ENCODE measurements at places on chromosomes 13 and 19.

GRCh38 chr19:56866538-56866937 lies 26.0 kb upstream of the PEG3 start:
- no peak for DNase-seq

DNA sequence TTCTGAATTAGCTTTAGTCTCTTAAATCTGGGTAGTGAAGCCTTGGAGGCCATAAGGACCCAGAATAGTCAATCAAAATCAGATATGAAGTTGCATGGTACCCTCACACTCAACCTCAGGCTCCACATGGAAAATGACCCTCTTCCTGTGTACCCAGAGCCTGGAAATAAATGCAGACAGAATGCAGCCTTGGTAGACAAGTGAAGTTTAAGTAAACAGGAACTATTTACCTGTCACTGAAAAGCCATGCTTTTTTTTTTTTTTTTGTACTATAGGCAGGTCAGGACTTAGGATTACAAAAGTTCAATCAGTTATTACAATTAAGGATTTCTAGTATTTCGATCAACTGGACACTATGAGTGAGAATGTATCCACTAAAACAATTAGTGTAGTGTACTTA lies 2654.2 kb upstream of the PCDH20 start:
- DNase-seq: no peak

- DNase-seq: no peak
These were observed 8.2 kb upstream of the DHDH start for GRCh38 chr19:48925240-48925843.

DNA sequence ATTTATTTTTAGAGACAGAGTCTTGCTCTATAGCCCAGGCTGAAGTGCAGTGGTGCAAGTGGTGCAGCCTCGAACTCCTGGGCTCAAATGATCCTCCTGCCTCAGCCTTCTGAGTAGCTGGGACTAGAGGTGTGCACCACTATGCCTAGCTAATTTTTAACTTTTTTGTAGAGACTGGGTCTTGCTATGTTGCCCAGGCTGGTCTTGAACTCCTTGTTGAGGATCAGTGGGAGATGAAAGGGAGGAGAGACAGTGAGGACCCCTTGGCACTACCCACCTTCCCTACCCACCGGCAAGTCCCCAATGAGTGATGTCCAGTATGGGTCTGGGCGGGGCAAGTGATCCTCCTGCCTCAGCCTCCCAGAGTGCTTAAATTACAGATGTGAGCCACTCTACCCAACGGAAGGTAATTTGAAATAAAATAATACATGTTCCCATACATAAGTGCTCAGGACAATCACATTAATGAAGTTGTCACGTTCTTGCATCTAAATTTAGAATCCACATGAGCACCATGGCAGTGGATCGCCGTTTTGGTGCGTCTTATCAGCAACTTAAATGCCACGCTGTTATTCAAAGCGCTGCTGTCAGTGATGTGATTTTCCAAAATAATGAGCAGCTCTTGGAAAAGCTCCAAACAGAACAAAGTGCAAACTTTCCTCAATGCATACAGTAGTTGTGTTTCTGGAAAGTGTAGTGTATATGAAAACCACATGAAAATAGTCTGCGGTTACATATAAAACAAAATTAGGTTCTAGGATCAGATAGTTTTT lies 5.9 kb upstream of the ARL11 start:
- DNase-seq: no peak

DNA sequence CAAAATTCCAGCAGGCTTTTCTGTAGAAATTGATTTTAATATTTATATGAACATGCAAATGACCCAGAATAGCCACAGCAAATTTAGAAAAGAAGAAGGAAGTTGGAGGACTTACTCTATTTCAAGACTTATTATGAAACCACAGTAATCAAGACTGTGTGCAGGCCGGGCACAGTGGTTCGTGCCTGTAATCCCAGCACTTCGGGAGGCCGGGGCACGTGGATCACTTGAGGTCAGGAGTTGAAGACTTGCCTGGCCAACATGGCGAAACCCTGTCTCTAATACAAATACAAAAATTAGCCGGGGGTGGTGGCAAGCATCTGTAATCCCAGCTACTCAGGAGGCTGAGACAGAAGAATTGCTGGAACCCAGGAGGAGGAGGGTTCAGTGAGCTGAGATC lies 6.0 kb upstream of the FFAR2 start:
- DNase-seq: no peak

DNA sequence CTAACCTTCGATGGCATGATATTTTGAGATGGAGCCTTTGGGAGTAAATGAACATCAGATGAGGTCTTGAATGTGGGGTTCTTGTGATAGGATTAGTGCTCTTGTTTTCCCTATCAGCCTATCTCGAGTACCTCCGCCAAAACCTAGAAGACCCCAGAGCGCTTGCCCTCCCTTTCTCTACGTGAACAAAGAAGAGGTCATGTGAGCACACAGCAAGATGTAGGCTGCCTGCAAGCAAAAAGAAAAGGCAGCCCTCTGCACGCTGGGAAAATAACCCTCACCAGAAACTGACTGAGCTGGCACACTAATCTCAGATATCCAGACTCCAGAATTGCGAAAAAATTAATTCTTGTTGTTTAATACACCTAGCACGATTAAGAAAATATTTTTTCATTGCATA lies 799.8 kb upstream of the SLC10A2 start:
- no peak for DNase-seq

GRCh38 chr13:28322256-28322905 lies 172.5 kb downstream of the FLT1 start:
- no peak for DNase-seq

- no peak for DNase-seq
These were observed 1.7 kb upstream of the PNKP start for GRCh38 chr19:49869009-49869483.

DNA sequence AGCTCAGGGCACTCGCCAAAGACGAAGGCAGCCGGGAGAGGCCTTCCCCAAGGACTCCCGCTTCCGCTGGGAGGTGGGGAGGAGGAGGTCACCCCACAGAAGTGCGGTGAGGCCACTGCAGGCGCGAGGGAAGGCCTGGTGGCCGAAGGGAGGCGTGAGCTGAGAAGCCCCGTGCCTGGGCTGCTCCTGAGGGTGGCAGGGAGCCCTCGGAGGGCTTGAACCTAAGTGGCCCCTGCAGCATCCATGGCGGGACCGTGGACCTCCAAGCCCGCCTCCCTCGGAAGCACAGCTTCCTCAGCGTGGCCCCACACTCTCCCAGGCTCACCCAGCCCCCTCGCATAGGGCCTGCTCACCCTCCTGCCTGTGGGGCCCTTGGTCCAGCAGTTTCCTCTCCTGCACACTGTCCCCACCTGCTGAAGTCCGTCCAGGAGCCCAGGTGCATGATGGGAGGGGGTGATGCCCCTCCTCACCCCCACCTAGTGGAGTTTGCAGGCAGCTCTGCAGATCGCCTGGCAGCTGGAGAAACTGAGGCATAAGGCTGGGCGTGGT lies 25.9 kb downstream of the EFNA2 start:
- no peak for DNase-seq

DNA sequence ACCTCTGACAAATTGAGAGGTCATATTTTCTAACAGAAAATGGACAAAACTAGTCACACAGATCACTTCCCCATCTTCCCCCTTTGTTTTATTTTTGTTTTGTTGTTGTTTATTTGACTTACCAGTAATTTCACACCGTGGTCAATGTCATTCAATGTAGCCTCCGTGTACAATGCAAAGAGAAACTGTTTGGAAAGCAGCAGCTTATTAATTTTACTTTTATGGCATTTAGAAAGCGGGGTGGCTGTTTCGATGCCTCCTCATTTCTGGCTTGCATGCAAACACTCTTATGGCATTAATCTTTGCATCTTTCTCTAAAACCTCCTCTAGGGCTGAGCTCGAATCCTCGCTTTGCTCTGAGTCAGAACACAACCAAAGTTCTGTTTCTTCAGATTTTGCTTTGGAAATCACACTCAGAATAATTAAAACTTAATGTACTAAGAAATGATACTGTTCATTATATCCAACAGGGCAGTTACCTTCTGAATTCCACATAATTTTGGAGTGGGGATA lies 77.0 kb downstream of the ZNF536 start:
- DNase-seq: no peak

DNA sequence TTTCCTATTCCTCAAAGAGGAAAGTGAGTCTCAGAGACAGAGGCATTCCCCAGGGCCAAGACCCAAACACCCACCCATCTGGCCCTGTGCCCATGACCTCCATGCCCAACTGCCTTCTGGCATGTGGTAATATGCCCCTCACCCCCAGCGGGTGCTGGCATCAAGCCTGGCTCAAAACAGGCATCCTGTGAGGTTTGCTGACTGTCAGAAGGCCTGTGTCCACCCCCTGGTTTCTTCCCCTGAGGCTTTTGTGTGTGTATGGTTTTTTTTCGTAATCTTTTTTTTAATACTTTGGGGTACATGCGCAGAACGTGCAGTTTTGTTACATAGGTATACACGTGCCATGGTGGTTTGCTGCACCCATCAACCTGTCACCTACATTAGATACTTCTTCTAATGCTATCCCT lies 7.6 kb upstream of the KANK2 start:
- no peak for DNase-seq

DNA sequence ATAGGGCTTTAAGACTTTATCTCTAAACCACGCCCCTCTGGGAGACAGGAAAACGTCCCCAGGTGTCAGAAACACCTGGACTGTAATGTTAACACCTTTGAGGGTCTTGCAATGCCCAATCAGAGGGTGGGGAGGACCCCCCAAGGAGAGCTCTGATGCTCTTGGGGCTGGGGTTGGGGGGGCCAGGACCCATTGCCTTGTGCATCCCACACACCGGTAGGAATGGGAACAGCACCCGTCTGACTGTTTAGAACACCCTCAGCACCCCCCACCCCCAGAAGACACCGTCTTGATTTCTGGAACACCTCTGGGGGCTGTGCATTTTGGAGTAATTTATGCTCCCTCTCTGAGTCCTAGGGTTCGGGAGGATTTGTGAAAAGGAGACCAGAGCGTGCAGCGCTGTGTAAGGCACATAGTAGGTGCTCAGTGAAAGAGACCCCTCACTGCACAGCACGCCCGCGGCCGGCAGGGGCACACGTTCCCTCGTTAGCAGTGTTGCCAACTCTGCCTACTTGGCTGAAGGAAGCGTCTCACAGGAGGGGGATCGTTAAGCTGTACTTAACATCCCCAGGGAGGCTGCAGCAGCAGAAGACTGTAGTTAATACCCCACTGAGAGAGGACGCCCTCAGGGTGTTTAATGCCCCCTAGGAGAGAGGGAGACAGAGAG lies 2.8 kb upstream of the ERFL start:
- DNase-seq: no peak

- DNase-seq: no peak
These were observed 752 bp upstream of the EDNRB start for GRCh38 chr13:77919246-77919920.

DNA sequence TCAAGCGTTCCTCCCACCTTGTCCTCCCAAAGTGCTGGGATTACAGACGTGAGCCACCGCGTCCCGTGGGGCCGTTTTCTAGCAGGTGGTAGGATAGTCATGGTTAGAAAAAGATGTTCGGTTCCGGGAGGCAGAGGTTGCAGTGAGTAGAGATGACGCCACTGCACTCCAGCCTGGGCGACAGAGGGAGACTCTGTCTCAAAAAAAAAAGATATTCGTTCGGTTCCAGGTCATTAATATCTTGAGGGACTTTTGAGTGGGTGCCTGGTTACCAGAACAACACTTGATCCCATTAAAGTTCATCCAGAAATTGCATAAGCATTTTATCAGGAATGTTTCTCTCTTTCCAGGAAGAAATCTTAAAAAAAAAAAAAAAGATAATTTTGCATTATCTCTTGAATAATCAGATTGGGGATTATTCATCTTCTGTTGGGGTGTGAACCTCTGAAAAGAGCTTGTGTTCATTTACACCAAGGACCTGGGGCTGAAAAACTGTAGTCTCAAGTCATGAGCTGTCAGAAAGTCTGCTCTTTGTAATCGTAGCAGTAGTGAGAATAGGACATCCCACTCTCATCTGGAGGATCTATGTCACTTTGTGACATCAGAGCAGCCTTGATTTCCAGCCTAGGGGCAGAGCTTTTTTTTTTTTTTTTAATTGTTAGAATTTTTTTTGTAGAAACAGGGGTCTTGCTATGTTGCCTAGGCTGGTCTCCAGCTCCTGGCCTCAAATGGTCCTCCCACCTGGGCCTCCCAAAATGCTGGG lies 1.0 kb upstream of the ETHE1 start:
- DNase-seq: no peak

DNA sequence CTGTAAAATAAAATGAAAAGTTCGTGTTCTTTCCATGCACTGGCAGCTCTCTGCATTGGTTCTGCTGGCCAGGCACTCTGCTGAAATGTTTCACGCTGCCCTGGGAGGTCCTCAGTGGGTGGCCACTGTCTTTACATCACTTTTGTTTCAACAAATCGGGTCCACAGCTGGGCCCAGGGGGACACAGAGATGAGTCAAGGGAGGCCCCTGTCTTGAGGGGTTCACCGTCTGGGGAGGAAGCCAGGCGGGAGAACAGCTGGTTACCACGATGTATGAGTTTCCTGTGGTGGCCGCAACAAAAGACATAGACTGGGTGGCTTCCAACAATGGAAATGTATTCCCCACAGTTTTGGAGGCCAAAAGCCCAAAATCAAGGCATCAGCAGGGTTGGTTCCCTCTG lies 5.1 kb upstream of the KLF2 start:
- no peak for DNase-seq

DNA sequence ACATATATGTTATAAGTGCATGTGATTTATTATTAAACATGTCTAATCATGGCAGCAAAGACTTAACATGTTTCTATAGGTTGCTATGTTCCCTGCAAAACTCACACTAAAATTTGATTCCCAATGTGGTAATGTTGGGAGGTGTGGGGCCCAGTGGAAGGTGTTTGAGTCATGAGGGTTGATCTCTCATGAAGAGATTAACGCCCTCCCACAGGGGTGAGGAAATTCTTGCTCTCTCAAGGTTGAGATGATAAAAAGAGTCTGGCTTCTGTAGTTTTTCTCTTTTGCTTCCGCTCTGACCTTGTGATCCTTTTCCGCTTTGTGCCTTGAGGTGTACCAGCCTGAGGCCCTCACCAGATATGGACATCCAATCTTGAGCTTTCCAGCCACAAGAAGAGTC lies 737.5 kb upstream of the SLITRK5 start:
- no peak for DNase-seq

DNA sequence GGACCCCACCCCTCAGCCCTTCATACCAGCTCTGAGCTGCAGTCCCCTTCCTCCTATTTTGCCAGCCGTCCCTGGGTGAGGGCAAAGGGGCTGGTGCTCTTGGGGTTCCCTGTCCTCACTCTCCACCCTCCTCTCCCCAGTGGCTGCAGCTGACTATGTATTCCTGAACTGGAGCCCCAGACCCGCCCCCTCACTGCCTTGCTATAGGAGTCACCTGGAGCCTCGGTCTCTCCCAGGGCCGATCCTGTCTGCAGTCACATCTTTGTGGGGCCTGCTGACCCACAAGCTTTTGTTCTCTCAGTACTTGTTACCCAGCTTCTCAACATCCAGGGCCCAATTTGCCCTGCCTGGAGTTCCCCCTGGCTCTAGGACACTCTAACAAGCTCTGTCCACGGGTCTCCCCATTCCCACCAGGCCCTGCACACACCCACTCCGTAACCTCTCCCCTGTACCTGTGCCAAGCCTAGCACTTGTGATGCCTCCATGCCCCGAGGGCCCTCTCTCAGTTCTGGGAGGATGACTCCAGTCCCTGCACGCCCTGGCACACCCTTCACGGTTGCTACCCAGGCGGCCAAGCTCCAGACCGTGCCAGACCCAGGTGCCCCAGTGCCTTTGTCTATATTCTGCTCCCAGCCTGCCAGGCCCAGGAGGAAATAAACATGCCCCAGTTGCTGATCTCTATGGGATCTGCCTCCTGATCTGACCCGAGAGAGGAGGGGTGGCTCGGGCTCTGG lies 2.4 kb downstream of the COX7A1 start:
- DNase-seq: no peak

GRCh38 chr13:23866420-23867026 lies 22.7 kb downstream of the MIPEP start:
- DNase-seq: no peak

- DNase-seq: no peak
These were observed 2.4 kb downstream of the CD33 start for GRCh38 chr19:51227326-51227725.
